ENCODE measurements at places on chromosomes 1 and 21. TPM values are rescaled to one million over a fixed set of nuclear protein-coding genes. Genes with fewer than 3 reads are reported as not detected.

GRCh38 chr1:26754086-26754874 is 33.5 kb upstream of the PIGV start:
- DNase-seq, result no peak

DNA sequence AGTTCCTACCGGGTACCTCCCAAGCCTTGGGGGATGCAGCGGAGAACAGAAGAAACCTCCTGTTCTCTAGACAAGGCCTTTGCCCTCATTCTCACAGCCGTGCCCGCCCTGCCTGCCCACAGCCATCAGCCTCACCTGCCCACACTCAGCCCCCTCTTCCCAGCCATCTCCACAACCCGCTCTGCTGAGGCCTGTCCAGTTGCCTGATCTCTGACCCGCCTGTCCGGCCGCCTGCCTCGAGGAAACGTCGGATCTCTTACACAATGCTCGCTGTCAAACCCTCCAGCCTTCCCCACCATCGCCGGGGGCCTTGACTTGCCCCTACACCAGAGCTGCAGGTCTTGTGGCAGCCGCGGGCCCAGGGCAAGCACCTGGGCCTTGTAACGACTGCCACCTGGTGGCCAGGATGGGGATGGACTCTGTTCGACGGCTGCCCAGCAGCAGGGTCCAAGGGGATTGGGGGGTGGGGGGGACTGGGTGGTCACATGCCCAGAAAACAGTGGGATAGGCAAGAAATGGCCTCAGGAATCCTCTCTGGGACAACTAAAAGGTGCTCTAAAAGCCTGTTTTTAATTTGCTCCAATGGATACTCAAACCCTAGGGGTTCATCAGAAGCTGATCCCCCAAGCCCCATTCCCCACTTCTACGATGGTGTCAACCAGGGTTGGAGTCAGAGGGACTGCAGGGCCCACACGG is 31.0 kb downstream of the SLC45A1 start:
- DNase-seq, result peak; percentile 63

- no peak for DNase-seq
These were observed 54.3 kb upstream of the GALNT2 start for GRCh38 chr1:230012741-230013140.

GRCh38 chr1:234373959-234374254 is 651 bp downstream of the COA6 start:
- DNase-seq, result no peak

GRCh38 chr1:243890576-243890975 is 40.5 kb upstream of the AKT3 start:
- DNase-seq, result peak; percentile 2

- DNase-seq, result peak; percentile 31
These were observed 1.9 kb upstream of the OR13G1 start for GRCh38 chr1:247681288-247681897.

- no peak for DNase-seq
These were observed 1730.2 kb downstream of the MRPL39 start for GRCh38 chr21:23876925-23877558.

The ZNF648 gene
- not detected for total RNA-seq

DNA sequence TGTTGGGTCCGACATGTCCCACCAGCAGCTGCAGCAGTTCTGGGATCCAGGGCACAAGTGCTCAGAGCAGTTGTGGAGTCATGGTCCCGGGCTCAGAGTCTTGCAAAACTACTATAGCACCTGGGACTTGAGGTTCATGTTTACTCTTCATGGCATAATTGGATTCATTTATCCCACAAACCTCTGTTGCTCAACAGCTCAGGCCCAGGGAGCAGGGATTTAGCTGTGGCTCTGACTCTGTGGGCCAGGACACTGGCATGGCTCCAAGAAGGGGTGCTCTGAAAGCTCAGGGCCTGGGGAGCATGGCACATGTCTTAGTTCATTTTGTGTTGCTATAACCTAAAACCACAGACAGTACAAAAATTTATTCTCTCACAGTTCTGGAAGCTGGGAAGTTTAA is 626.7 kb upstream of the ADGRL2 start:
- DNase-seq, result no peak

DNA sequence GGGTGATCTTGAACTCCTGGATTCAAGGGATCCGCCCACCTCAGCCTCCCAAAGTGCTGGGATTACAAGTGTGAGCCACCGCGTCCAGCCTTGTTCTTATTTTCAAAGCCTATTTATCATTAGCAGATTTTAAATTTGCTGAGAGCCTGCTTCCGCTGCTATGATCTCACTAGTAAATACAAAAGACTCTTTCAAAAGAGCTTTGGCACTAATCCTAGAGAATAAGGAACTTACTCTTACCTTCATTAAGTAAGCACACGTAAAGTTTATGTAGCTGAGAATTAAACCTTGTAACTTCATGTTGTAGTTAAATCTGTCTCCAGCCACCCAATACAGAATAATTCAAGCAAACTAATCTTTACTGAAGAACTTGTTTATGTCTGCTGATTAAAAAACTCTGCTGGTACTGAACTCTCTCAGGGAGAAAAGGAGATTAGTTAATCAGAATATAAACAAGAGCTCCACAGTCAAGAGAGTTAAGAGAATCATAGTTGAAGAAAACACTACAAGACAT is 72.3 kb downstream of the RUSC1 start:
- no peak for DNase-seq

Measured in lung microvascular endothelial cell (primary cell).